ENCODE measurements at places on chromosomes 16 and 17.

GRCh38 chr16:2854700-2855309, 3.2 kb downstream of the PRSS22 start:
- DNase-seq, result no peak

GRCh38 chr16:64589836-64590235, 532.0 kb downstream of the CDH11 start:
- DNase-seq, result no peak

- no peak for DNase-seq
Observed at GRCh38 chr17:42508426-42509165, 27.4 kb upstream of the NAGLU start.

- DNase-seq, result no peak
Observed at GRCh38 chr17:74646231-74646630, 22.7 kb upstream of the CD300E start.

- DNase-seq, result no peak
Observed at GRCh38 chr17:46147296-46147695, 45.9 kb downstream of the KANSL1 start.

DNA sequence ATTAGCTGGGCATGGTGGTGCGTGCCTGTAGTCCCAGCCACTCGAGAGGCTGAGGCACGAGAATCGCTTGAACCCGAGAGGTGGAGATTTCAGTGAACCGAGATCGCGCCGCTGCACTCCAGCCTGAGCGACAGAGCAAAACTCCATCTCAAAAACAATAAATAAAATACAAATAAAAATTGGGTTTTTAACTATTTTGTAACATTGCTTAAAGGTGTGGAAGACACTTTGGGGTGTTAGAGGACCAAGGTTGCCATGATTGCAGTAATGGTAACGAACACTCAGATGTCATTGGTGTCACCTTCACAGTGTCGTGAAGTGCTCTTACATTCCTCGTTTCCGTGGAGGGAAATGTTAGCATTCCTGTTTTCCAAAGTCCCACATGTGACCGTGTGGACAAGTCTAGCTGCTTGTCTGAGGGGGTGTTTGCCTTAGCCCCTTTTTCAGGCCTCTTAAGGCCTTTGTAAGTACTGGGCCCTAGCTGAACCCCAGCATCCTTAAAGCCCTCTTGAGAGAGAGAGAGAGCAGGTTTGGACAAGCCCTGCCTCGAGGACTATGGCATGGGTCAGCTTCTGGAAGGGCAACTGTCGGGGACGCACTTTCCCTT, 8.6 kb downstream of the C16orf96 start:
- DNase-seq, result no peak

GRCh38 chr16:13441675-13442074, 478.3 kb upstream of the ERCC4 start:
- DNase-seq, result no peak

GRCh38 chr17:17152385-17152784, 53.7 kb downstream of the PLD6 start:
- no peak for DNase-seq

DNA sequence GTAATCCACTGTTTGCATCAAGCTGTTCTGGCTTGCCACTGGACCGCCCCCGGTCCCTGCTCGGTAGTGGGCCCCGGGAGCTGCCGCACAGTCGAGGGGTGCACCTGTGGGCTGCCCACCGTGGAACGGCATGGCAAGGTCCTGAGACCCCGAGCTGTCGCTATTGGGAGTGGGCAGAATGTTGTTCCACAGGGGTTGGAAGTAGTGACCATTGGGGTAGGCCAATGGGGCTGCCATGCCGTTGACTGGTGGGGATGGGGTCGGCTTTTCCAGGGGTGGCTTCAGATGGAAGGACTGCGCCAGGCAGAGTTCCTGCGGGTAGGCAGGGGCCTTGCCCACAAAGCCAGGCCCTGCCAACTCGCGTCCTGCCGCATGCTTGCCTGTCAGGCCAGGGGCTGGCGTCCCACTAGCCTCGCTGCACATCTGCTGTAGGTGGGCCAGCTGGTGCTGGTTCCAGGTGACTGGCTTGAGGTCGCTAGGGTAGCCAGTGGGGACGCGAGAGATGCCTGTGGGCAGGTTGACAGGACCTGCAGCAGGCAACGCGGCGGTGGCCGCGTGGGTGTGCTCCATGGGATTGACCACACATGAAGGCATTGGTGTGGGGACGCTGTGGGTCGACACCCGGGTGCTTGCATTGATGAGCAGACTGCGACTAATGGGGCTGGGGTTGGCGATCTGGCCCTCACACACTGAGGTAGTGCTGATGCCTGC, 14.8 kb downstream of the TRAF4 start:
- DNase-seq, result no peak

DNA sequence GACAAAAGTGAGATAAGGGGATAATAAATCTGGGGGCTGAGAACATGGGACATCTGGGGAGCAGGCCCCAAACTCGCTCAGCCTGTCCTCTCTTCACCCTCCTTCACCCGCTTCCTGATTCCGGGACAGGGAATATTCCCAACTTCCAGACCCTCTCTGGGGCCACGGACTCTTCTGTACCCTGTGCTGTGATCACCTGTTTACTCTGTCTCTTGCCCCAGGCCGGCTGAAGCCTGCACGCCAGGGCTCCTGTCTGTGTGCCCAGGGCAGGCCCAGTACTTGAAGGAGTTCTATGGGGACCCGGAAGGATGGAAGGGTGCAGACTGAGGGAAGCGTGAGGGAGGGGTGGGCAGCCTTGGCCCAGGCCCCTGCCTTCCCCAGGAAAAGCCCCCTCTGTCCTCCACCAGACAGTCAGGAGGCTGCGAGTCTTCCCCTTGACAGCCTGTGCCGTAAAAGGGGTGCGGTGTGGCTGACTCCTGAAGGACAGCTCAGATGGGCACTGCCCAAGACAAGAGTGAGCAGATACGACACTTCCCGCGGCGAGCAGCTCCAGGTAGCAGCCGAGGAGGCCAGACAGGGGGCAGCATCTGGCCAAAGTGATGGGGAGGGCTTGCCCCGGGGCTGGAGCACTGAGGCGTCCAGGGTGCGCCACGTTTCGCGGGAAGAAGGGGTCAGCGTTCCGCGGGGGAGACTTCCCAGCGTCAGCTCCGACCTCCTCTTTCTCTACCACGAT, 1.0 kb upstream of the CCNF start:
- DNase-seq, result no peak

DNA sequence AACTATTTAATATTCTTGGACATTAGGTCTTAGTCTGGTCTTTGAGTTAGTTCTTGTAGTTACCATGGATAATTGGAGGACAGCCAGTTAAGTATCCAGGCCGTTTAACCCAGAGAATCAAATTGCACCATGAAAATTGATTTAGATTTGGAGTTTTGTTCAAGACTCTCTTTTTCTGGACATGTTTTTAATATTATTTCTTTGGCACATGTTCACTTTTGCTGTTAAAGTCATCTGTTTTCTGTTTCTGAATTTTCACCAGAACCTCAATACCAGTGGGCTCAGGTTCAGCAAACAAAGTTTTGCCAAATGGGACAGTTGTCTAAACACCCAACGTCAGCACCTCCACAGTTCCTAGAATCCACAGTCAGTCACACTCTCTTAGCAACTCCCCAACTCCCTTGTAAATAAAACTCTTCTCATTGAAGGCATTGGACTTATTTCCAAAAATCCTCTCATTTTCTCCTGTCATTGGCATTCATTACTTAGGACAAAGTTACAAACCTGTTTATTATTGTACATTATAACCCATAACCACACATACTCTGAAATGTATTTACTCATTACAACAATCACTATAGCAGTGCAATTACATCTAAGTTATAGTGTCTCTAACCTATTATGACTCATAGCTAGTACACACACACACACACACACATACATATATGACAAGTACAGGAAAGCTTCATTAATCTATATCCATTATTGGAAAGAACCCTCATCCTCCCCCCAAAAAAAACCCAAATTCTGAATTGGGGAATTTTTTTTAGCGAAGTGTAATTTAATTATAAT, 33.5 kb upstream of the DNAH9 start:
- DNase-seq, result no peak

DNA sequence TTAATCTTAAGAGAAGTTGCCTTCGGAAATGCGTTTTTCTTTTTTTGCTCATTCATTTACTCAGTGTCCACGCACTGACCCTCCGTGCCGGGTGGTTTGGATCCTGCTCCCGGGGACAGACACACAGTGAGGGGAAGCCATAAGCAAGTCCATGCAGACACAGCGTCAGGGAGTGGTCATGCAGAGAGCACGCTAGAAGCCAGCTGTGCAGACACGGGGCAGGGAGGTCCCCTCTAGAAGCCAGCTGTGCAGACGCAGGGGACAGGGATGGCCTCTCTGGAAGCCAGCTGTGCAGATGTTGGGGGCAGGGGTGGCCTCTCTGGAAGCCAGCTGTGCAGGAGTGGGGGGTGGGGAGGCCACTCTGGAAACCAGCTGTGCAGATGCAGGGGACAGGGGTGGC, 4.8 kb downstream of the GAA start:
- DNase-seq, result no peak

DNA sequence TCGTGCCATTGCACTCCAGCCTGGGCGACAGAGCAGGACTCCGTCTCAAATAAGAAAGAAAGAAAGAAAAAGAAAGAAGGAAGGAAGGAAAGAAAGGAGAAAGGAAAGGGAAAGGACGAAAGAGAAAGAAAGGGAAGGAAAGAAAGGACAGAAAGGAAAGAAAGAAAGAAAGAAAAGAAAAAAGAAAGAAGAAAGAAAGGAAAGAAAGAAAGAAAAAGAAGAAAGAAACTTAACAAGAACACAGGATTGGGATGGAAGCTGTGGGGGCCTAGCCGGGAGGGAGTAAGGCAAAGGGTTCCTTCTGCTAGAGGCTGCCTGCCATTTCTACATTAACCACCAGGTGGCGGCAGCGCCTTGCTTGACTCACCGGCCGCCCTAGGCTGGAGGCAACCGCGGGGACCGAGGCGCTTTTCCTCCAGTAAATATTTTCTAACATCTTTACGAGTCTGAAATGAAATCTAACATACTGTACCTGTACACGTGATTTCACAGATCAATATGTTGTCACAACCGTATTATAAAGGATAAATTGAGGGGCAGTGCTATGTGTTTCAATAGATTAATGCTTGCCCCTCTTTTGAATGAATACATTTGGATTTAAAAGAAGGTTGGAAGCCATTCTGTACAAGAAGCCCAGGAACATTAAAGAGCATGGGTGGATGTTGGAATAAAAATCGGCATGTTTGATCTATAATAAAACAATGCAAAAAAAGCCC, 6.1 kb downstream of the GJD3 start:
- peak; percentile 84 for DNase-seq

- no peak for DNase-seq
Observed at GRCh38 chr17:33924104-33924503, 331.0 kb upstream of the CCL2 start.

DNA sequence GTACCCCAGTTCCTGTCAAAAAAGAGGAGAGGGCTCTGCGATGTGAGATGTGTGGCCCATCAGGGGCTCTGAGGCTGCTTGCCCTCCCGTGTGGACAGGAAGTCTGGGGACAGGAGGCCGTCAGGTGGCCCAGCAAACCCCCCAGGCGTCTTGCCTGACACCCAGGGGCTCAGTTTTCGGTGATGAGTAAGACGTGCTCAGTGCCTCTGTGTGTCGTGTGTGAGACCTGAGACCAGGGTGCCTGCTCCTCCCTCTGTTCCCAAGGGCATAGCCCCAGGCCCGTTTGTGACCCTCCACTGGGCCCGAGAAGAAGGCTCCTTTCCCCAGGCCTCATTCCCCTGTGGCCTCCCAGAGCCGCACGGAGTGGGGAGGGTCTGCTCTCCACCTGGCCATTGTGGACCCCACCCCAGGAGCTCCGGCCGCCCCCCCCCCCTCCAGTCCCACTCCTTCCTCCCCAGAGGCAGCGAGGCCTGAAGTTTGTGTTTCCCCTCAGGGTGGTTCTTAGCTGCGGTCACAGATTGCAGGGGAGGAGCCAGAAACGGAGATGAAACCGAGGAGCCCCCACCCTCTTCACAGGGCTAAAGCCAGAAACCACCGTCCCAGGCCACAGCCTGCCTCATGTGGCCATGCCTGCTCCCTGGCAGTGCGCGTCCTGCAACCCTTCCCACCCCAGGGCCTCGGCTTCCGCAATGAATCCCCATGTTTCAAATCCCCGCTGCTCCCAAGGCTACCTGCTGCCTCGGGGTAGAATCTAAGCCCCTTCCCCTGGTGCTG, 4.9 kb upstream of the ACTG1 start:
- DNase-seq, result no peak
